Stimulated activated CD8-positive, alpha-beta memory T cell treated with anti-CD3 and anti-CD28 coated beads, Interleukin-4, amount 100 ng/mL, for 1 hour (primary cell): ENCODE measurements at places on chromosomes 1 and 21.

DNA sequence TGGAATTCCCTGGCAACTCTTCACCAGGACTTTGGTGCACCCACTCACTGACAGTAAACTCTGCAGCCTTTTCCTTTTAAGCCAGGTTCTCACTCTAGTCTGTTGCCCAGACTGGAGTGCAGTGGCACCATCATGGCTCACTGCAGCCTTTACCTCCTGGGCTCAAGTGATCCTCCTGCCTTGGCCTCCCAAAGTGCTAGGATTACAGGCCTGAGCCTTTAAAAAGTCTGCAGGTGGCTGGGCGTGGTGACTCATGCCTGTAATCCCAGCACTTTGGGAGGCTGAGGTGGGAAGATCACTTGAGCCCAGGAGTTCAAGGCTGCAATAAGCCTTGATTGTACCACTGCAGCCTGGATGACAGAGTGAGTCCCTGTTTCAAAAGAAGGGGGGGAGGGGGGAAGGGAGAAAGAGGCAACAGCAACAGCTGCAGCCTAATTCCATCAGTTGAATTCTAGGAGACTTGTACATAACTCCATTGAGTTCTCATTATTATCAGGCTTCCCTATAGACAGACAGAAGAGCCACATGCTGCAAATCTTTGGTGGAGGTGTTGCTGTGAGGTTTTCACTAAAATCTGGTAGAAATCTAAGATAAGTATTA lies 8.1 kb upstream of the HNRNPR start:
- no peak for DNase-seq

- no peak for DNase-seq
Observed at GRCh38 chr1:30469426-30469825, 254.0 kb downstream of the MATN1 start.

DNA sequence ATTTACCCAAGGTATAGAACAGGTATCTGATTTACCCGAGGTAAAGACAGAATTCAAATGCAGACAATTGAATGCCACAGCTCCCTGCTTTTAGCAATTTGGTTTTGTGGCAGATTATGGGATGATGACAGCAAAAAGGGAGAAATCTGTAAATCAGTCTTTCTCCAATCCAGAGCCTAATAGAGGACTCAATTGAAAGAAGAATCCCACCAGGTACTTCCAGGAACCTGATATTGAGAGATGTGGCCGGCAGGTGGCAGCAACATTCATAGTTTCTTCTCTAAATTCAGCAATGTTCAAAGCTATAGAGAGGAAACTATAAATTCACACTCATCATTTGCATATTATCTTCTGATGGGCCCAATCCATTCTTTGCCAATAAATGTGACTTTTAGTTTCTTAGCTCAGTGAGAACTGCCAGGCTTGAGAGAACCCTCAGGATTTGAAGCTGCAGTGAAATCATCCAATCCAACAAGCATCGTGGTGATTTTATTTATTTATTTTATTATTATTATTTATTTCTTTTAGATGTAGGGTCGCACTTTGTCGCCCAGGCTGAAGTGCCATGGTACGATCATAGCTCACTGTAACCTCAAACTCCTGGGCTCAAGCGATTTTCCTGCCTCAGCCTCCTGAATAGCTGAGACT lies 9.8 kb upstream of the PHACTR4 start:
- DNase-seq, result peak; percentile 52

GRCh38 chr1:196380316-196380715 lies 227.9 kb downstream of the KCNT2 start:
- DNase-seq, result no peak
